ENCODE measurements at places on chromosomes 13 and 19.

DNA sequence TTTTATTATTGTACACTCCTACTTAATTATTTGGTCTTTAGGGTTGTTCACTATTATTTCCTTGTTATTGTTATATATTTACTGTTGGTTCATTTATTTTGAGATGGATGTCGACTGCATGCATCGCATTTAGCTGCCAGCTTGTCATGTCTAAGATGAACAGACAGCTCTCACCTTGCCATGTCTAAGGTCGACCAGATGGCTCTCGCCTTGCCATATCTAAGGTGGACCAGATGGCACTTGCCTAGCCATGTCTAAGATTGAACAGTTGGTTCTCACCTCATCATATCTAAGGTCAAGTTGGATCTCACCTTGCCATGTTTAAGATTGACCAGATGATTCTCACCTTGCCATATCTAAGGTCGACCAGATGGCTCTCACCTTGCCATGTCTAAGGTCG lies 1440.9 kb downstream of the UQCRFS1 start:
- no peak for DNase-seq

- no peak for DNase-seq
These were observed 250 bp downstream of the SPRY2 start for GRCh38 chr13:80340651-80341100.

GRCh38 chr13:31094331-31095015 lies 67.2 kb downstream of the HSPH1 start:
- DNase-seq, result no peak

DNA sequence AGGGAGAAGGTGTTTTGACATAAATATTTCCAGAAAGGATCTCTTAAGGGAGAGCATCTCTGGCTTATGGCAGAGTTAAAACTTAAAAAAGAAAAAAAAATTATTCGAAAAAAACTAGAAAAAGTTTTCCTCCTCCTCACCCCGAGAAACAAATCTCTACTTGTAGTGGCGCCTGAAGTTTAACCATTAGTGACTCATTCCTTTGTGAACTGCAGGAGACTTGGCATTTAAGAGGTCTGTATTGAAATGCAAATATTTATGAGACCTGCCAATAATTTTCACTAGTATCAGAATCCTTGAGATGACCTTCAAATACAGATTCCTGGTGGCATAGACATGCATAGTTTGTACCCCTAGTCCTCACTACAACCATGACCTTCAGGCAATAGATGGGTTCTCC lies 64.9 kb upstream of the MED4 start:
- DNase-seq, result no peak

DNA sequence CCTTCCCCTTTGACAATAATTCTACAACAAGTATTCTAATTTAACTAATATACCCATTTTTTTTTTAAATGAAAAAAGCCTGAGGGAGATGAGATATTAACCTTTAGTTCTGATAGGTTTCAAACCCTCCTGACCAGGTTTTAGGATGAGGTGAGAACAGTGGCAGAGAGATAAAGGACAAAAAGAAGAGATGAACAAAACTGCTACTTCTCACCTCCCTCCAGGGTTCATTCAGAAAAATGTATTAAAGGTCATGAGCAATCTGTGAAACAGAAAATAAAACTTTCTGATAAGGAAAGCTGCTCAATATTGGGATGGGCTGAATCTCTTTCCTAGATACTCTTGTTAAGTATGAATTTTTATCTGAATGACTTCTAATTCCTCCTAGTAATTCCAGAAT lies 24.1 kb downstream of the SERPINE3 start:
- DNase-seq, result no peak

DNA sequence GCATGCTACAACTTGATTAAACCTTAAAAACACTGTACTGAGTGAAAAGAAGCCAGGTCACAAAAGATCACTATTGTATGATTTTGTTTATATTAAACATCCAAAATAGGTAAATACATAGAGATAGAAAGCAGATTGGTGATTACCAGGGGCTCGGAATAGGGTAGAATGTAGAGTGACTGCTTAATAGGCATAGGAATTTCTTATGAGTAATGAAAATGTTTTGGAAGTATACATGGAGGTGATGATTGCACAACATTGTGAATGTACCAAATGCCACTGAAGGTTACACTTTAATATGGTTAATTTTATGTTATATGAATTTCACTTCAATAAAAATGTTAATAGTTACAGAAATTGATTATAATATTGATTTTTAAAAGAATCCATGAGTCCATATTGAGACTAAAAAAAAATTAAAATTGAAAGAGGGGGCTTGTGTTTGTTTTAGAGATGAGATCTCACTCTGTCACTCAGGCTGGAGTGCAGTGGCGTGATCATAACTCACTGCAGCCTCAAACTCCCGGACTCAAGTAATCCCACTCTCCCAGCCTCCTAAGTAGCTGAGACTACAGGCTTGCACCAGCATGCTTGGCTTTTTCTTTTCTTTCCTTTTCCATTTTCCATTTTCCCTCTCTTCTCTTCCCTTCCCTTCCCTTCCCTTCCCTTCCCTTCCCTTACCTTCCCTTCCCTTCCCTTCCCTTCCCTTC lies 85.1 kb downstream of the FNDC3A start:
- no peak for DNase-seq

DNA sequence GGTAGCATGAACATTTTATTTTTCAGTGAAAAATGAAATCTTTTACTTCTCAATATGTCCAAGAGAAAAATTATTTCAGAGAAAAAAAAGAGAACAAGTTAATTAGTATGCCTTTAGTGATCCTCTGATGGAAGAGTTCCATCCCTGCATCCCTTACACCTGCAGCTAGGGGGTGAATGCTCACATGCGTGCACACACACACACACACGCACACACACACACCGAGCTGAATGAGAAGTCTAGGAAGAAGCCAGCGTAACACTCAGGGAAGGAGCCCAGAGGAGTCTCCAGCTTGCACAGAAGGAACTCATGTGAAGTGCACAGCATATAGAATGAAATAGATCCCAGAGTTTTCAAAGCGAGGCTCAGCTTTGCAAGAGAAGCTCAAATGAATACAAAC lies 510.5 kb downstream of the IRS2 start:
- DNase-seq, result no peak

- DNase-seq, result no peak
These were observed 135.6 kb downstream of the NUFIP1 start for GRCh38 chr13:44853641-44854040.

DNA sequence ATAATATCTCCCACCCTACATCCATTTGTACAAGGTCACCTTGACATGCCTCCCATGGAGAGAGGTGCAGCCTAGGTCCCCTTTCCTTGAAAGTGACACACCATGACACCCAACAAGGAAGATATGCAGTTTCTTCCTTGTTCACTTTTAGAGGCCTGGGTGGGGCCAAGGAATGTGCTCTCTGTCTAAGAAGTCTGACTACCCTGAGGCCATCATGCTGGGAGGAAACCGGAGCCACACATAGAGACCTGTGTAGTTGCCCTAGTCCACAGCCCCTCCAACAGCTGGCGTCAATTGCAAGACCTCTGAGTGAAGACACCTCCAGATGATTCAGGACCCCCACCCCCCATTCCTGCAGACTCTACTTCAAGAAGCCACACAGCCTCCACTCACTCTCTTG lies 11.0 kb downstream of the SYDE1 start:
- no peak for DNase-seq

GRCh38 chr13:87736849-87737385 lies 65.7 kb downstream of the SLITRK5 start:
- no peak for DNase-seq

DNA sequence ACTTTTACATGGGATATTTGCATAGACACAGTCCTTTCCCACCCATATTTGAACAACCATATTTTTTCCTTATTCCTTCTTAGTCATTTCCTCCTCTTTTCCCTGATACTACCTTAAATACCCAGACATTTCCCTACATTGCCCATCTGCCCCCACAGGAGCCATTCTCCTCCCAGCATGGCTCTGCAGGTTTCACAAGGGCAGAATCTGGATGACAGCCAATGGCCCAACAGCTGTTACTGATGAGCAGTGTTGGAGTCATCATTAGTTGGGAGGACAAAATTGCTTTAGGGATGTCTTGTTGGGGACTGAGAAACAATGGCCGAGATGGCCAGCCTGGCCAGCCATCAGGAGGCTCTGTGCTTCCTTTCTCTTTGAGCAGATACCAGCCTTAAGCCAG lies 209.5 kb downstream of the KLF5 start:
- DNase-seq, result no peak

- no peak for DNase-seq
These were observed 203.2 kb downstream of the FGF14 start for GRCh38 chr13:102198418-102199311.

DNA sequence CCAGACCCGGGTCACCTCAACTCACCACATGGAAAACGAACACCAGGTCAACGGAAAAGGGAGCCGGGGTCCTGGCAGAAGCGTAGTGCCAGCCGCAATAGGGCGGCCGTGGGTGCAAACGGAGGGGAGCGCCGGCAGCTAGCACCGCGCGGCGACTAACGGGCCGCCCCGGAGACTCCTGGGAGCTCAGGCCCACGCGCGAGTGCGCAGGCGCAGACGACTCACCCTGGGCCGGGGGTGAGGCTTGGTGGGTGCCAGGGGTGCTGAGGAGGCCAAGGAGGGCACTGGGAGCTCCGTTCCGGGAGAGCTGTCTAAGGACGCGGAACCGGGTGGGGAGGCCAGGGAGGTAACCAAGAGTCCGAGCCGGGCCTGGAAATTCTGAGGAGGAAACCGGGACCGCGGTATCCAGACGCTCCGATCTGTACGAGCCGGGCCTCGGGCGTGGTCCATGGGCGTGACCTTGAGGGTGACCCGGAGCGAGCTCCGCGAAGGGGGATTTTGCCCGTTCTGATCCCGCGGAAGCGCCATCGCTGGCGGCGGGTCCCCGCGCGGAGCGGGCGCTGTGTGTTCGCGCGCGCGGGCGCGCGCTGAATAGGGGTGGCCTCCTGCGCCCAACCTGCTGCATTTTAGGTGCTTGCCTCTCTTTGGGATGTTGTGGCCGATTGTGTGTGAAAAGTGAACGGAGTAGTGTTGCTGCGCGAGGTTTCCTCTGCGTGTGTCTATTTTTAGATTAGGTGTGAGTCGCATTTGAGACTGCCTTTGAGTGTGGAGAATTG lies at the start of gene ZNF382:
Gene ZNF382 (plus strand): TSS at position 213 of the 776 bp plus-strand sequence. CDS start 4,602 bp downstream, outside the sequence.
- peak; percentile 87 for DNase-seq

- DNase-seq, result no peak
These were observed 211.1 kb downstream of the TEX29 start for GRCh38 chr13:111531505-111531904.

DNA sequence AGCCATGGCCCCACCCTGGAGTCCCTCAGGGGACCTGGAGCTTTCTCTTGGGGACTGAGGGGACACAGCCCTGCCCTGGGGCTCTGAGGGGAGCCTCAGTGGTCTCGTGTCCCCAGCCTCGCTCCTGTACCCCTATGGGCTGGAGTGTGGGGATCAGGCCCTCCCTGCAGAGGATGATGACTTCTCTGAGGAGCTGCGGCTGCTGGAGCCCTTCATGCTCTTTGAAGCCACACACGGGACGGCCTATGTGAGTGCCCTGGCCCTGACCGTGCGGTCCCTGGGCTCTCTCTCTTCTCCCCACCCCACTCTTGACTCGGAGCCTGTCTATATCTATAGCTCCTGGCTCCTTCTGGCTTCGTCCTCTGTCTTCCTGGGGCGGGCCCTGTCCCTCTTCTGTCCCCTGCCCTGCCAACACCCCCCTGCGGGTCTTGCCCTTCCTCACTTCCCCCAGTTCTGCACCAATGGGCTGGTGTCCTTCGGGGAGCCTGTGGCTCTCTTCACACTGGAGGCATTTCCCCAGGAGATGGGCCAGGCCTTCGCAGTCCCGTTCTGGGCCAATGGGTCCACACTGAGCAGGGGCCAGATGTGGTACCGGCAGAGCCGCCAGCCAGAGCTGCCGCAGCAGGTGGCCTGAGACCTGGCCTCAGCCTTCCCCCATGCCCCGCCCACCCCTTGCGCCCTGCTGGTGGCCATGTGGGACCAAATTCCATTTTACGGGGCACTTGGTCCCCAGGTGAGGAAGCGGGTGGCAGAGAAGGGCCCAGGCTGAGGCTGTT lies 33.1 kb downstream of the HPN start:
- no peak for DNase-seq

GRCh38 chr13:79937771-79938216 lies 403.1 kb downstream of the SPRY2 start:
- no peak for DNase-seq
